ENCODE measurements at places on chromosomes 6 and 20.

GRCh38 chr6:44606504-44606903 is 219.0 kb downstream of the CDC5L start:
- DNase-seq, result no peak

GRCh38 chr6:158861686-158862381 is 42.7 kb upstream of the EZR start:
- DNase-seq, result no peak

DNA sequence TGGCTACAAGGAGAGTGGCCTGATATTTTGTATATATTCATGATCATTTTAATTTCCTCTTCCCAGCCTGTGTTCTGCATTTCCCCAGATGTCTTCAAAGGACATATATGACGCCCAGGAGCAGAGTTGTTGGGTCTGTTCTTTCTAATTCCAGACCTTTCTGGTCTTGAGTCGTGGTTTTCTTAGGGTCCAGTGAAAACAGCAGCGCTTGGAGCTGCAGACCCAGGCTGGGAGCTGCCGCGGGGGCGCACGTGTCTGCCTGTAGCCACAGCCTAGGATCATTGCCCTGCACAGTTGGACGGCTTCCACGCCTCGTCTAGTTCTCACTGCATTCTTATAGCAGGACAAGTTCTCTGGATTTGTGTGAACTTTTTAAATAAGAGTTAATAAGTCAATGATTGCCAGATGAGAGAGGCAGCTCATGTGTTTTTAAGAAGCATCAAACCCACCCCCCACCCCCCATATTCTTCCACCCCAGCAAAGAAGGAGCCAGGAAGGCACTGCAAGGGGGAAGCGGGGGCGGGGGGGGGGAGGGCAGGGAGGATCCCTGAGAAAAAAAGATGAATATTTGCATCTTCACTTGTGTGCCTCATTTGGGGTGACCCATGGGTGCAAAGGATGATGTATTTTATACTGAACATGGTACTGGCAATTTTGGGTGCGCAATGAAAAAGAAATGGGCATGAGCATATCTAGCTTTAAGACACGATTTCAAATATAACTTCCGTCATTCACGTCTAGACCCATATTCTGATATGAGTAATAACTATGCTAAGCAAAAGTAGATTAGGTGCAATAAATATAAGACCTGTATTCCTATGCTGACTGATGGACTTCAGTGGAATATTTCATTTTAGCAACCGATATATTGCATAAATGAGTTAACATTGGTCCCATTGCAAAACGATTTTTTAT is 160.0 kb downstream of the TBXT start:
- DNase-seq, result peak; percentile 73

DNA sequence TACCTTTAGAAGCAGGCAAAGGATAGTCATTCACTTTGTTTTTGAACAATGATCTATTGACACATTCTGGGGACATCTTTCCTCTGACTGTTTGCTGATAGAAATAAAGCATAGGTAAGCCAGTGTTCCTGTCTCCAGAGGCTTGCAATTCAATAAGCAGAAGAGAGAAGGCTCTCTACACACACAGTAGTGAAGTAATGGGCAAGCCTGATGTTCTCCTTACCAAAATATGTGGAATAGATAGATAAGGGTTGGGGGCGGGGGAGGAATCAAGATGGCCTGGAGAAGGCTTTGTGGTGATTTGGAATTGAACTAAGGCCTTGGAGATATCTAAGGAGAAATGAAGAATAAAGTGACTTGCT is 27.3 kb downstream of the PAQR8 start:
- no peak for DNase-seq

DNA sequence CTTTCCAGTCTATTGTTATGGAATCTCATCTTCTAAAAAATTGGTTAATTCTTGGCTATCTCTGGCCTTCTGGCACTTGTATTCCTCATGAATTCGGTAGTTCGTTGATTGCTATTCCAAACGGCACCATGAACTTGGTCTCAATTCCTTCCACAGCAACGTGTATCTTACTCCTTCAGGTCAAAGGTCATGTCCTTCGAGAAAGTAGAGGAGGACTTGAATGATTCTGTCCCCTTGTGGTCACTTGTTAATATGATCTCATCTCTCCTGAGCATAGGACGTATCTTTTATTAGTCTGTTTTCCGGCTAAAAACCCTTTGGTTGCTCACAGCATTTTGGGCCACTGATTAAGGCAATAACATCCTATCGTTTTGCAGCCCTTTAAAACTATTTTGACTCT is 9.4 kb downstream of the TLDC2 start:
- no peak for DNase-seq

DNA sequence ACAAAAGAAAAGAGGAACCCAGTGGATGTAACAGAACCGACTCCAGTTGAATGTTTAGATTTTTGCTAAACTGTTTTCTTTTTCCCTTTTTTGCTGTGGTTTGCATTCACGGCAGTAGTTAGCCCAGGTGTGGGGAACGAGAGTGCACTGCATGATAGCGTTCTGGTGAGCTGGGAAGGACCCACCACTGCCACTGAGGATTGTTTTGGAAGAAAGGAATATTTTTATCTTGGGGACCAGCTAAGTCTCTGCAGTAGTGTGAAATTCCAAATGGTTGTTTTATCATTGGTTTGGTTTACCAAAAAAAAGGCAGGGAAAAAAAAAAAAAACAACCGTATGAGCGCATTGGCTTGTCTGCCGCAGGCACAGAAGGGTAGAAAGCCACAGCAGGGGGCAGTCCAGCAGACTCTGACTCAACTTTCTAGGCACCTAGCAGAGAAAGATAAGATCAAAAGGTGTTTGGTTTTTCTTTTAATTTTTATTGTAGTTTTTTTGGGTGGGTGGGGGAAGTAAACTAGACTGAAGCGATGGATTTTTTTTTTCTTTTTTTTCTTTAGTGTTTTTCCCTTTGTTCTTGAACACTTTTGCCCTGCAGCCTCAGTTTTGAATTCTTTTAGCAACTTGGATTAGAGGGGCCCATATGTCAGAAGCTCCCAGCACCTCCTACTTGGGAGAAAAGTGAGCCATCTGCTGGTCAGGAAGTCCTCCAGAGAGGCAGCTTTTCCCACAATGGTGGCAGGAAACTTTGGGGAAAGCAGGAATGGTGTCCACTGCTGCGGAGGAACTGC is 13.5 kb upstream of the RAB5IF start:
- no peak for DNase-seq

GRCh38 chr6:91895599-91896285 is 1308.9 kb upstream of the MAP3K7 start:
- no peak for DNase-seq

DNA sequence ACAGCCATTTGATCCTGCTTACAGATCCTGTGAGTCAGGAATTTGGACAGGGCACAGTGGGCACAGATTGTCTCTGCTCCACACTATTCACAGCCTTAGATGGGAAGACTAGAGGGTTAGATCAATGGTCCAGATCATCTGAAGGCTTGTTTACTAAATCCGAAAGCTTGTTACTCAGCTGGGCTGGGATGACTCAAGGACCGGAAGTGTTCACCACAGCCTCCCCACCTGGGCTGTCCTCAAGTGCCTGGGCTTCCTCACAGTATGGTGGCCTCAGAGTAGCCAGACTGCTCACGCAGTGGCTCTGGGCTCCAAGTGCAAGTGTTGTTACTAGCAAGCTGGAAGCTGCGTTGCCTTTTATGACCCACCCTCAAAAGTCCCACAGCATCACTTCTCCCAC is 75.4 kb upstream of the INSM1 start:
- DNase-seq, result no peak

GRCh38 chr20:54266844-54267243 is 59.0 kb downstream of the PFDN4 start:
- no peak for DNase-seq

DNA sequence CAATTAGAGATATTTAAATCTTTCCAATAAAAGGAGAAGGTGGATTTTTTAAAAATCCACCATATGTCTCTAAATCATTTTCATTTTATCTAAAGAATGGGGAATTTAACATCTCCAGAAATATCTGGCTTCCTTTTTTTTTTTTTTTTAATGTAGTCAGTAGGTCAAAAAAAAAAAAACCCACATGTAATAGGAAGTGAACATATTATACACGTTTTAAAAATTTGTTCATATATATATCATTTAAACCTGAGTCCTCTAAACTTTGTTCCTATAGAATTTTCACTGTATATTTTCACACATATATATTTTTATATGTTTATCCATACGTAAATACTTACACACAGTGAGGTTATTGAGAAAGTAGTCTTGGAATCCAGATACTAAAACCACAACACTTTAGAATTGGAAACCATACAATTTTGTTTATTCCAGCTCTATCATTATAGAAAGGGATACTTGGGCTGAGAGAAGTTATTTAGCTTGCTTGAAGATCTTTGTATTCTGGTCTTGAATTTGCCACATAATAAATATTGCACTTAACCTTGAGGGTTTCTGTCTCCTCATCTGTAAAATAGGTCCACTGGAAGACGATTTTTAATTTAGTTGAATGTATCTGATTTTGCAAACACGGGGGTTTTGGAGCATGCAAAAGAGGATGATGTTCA is 62.1 kb upstream of the ZNF217 start:
- no peak for DNase-seq

DNA sequence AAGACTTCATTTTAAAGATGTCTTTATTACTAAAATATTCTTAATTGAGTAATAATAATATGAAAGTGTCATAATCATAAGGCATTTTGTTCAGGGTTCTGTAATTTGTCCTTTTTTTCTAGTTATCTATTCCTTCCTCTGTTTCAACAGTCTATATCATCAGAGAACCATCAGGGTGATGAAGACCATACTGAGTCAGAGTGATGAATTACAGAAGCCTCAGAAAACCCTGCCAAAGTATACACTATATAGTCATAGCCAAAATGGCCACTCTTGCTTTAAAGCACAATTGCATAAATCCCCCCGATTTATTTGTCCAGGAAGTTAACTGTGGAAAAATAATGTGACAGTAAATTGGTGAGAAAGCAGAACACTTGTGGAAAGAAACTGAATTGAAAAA is 735.0 kb downstream of the EPHA7 start:
- no peak for DNase-seq

GRCh38 chr6:146861716-146862115 is 262.9 kb downstream of the ADGB start:
- no peak for DNase-seq

- no peak for DNase-seq
Measured at GRCh38 chr6:24568683-24569082, 73.9 kb downstream of the ALDH5A1 start.

DNA sequence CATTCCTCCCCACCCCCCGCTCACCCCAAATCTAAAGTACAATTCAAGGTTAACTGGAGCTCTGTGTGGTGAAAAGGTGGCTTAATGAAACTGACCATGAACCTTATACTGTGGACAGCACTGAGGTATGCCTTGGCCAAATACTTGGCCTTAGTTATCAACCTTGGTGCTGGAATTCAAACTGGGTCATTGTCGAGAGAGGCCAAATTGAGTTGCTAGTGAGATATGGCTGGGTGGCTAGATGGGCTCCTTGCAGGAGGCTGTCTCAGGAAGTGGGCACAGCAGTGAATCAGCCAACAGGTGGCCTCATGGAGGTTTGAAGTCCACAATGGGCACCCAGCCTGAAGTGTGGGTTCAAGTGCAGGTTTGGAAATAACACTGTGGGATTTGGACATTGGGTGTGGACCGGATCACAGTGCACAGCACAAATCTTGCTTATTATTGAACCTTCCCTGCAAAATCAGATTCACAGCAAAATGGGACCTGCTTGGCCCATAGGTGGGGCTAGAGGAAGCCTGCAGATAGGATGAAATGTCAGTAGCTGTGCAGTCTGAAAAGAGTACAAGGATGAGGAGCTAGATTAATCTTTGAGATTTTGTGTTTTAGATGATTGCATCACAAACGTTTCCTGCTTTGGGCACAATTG is 5.6 kb upstream of the BTBD3 start:
- DNase-seq, result no peak

- peak; percentile 95 for DNase-seq
Measured at GRCh38 chr20:38446441-38447209, 11.5 kb upstream of the SNHG17 start.

GRCh38 chr6:3265671-3266070 is 6.9 kb downstream of the PSMG4 start:
- DNase-seq, result no peak

DNA sequence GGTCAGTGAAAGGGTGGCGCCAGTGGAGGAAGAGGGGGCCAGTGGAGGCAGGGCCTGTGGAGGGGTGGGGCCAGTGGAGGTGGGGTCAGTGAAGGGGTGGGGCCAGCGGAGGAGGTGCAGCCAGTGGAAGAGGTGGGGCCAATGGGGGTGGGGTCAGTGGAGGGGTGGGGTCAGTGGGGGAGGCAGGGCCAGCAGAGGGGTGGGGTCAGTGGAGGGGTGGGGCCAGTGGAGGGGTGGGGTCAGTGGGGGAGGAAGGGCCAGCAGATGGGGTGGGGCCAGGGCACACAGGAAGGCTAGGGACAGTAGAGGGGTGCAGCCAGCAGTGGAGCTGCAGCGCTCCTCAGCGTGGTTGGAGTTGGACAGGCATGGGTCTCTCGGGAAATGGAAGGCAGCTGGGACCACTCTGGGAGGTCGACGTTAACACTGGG is 18.7 kb downstream of the ADRM1 start:
- DNase-seq, result no peak

DNA sequence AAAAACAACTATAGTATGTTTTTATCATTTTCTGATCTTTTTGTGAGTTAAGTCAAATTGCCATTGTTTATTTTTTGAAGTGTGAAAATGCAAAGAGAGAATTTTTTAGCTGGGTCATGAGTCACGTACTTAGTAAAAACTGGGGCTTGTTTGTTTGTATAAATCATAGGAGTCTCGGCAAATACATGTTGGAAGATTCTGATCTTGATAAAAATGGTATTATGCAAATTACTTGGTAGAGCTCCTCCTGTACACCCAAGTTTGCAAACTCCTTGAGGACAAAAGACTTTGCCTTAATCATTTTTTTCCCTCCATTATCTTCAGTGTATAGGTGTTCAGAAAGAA is 25.8 kb downstream of the TBPL1 start:
- DNase-seq, result no peak

GRCh38 chr20:44460795-44461141 is 14.9 kb upstream of the TTPAL start:
- DNase-seq, result no peak

GRCh38 chr6:93749191-93749590 is 329.8 kb upstream of the EPHA7 start:
- DNase-seq, result no peak

- DNase-seq, result no peak
Measured at GRCh38 chr6:44699082-44699481, 311.6 kb downstream of the CDC5L start.

- DNase-seq, result no peak
Measured at GRCh38 chr6:35214869-35215664, 1.3 kb downstream of the SCUBE3 start.

GRCh38 chr20:43160941-43161340 is 28.8 kb downstream of the PTPRT start:
- no peak for DNase-seq

GRCh38 chr20:9458138-9458796 is 56.1 kb upstream of the LAMP5 start:
- DNase-seq, result no peak

DNA sequence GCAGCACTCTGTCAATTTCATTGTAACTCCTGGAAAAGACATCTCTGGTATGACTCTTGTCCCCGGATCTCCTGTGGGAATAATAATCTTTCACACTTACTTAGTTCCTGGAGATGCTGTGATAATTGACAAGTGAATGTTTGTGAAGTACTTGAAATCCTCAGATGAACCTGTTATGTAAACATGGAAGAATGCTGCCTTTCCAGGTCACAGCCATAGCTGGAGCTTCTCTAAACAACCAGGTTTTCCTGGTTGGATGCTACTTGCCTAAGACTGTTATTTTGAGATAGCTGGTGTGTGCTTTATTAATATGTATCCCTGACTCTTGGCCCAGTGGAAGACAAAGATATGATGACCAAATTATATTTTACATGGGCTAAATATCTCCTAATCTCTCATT is 228.6 kb downstream of the KCNQ5 start:
- no peak for DNase-seq

- no peak for DNase-seq
Measured at GRCh38 chr6:138920906-138921305, 67.1 kb downstream of the REPS1 start.

All from sciatic nerve (tissue), 2 donors.